Activated CD4-positive, alpha-beta T cell treated with anti-CD3 and anti-CD28 coated beads, Interleukin-2, amount 50 U/mL, for 48 hours (primary cell): ENCODE measurements at places on chromosomes 1 and 21.
A peak's percentile ranks its signal among the peaks of the same experiment; 100 is the strongest.

- DNase-seq: no peak
These were observed 94.0 kb downstream of the EDEM3 start for GRCh38 chr1:184660462-184661191.

- DNase-seq: no peak
These were observed 69.7 kb downstream of the ADSS2 start for GRCh38 chr1:244381878-244382565.

DNA sequence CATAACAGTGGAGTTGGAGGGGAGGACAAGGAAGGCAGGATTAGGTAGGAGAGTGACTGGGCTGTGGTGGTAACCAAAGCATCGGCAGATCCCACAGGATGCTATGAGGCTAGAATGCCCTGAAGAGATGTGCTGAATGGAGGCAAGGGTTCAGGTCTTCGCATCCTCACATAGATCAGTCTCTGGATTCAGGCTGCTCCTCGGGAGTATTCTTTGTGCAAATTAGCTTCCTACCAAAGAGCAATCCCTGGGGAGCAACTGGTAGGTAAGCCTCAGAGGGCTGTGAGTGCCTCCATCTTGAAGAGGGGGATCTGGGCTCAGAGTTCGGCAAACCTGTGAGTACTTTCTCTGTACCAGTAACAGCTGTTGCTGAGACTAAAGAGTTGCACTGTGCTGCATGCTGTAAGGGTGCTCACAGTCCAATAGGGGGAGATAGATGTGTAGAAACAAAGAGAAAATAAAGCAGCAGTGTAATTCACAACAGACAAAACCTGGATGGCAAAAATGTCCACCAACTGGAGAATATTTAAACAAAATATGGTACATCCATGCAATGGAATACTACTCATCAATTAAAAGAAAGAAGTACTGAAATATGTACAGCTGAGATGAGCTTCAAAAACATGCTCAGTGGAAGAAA lies 322.4 kb upstream of the DEPDC1 start:
- no peak for DNase-seq

GRCh38 chr1:246769306-246769705 lies 45.1 kb downstream of the SCCPDH start:
- DNase-seq: no peak

DNA sequence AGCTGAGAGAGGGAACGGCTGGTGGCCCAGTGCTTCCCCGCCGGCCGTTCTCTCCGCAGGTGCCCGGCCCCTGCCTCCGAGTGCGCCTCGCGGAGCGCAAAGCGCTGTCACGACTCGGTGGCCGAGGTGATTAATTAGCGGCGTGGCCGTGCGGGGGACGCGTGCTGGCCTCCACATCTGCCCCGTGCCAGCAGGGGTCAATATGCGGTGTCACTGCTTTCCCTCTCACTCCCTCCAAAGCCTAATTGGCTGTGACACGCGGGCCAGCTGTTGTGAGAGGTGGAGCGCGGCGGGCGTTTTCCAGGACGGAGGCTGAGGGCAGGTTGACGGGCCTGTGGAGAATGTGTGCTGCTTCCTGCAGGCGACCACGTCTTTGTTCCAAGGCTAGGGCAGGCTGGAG lies 239.0 kb downstream of the LMX1A start:
- no peak for DNase-seq

DNA sequence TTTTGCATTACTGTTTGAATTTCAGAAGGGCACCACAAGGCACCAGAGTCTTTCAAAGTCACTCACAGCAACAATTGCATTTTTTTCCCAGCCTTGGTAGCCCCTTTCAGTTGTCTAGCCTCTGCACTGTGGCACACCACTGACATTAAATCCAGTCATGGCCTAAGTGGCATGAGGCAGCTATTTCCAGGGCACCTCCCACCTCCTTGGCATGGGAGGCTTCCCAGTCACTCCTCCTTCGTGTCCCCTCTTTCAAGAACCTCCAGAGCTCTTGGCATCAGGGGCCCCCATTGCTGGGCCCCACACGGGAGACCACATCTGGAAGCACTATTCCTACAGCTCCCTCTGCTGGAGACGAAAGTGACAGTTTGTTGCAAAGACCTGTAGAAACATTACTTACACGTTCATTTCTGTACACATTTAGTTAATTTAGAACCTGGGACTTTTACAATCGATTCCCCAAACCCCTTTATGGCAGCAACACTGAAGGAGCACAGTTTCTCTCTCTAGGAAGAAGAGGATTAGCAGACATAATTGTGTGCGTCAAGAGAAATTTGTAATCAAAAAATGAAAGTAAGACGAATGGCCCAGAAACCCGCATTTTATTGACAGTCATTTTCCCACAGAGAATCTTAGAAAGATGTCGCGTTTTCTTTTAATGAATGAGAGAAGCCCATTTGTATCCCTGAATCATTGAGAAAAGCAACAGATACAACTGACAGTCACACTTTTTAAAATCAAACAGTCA lies 5.7 kb upstream of the CHD5 start:
- DNase-seq: peak; percentile 39

- no peak for DNase-seq
These were observed 27.5 kb downstream of the ERG start for GRCh38 chr21:38470755-38471154.
